ENCODE measurements at places on chromosomes 3 and 15. TPM values are rescaled to one million over a fixed set of nuclear protein-coding genes. Genes with fewer than 3 reads are reported as not detected.

Gene CEMIP
- total RNA-seq, result 3.9 TPM

GRCh38 chr3:122063908-122064307, 8.7 kb downstream of the CD86 start:
- no peak for DNase-seq

Gene TRPC1
- 23.6 TPM for total RNA-seq

Gene CCDC174
- 10.3 TPM for total RNA-seq

GRCh38 chr3:185930393-185931107, 7.3 kb downstream of the TRA2B start:
- no peak for DNase-seq

- no peak for DNase-seq
Observed at GRCh38 chr3:172465281-172465680, 17.0 kb upstream of the GHSR start.

DNA sequence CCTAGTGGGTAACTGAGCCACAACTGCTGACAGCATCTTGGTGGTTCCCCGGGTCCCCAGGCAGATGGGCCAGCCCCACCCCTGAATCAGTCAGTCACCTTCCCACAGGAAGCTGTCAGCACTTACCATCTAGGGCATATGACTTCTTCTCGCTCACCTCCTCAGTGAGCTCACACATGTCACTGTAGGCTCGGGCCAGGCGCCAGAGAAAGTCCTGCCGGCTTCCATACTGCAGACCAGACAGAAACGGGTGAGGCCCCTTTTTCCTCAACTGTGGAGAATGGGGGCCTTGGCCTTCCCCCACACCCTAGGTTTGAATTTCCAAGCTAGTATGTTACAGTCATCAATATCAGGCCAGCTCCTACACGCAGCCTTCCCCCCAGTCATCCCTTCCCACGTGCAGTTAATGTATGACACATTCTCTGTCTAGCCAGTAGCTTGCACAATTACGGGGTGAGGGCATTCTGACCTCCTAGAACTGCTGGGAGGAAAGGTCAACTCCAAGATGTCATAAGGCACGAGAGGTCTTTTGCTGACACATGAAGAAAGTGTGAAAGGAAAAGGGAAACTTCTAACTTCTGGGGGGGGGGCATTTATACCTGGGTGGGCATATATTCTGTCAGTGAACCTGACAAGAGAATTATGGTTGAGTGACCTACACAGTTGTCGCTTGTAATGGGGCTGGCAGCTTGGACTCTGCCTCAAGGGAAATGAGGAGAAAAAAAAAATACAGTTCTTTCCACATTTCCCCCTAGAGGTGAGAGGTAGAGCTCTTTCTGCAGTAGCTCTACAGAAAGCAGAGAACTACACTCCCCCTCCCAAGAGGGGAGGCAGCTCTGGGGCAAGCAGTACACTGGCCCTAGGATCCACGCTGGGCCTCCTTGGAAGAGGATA, 10.9 kb downstream of the RMDN3 start:
- DNase-seq, result no peak
